ENCODE measurements at places on chromosomes 3 and 15.

DNA sequence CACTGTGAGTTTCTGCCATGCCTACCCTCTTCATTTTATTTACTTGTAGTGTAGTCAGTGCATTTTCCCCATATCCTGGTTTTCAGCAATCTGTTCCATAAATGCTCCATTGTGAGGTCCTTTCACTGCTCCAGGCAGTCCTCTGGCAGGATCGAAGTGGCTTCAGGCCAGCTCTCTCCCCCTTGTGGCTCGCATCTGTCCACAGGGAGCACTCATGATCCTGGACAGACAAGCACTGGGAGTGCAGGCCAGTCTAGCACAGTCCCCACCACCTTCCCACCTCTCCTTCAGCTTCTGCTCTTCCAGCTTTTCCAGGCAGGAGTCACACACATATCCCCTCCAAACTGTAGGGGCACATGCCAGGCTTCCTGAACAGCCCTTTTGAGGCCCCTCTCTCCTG lies 173.6 kb downstream of the PPM1L start:
- peak; percentile 16 for DNase-seq

- DNase-seq = no peak
Measured at GRCh38 chr3:64443546-64444381, 218.5 kb upstream of the PRICKLE2 start.

- no peak for DNase-seq
Measured at GRCh38 chr3:6165951-6166350, 695.0 kb upstream of the GRM7 start.

- no peak for DNase-seq
Measured at GRCh38 chr3:128366652-128367051, 100.0 kb downstream of the DNAJB8 start.

DNA sequence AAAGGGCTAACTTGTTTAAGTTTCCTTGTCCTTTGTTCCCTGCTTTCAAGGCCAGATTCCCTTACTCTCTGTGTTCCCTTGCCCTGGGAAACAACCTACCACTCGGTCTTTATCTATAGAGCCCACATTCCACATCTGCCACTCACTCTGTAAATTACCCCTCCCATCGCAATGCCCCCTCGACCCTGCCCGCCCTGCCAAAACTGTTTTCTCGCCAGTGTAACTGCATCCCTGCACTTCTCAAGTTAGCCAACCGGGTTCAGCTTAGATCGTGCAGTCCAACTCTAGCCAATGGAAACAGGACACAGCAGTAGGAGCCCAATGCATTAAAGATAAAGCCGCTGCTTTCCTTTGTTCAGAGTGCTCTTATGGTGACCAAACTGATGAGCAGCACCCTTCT lies 263.6 kb downstream of the TBL1XR1 start:
- DNase-seq = no peak

GRCh38 chr3:31433679-31433992 lies 99.1 kb upstream of the STT3B start:
- DNase-seq = no peak

GRCh38 chr3:35241236-35241635 lies 398.1 kb upstream of the ARPP21 start:
- no peak for DNase-seq

GRCh38 chr3:67389176-67389575 lies 265.2 kb downstream of the SUCLG2 start:
- no peak for DNase-seq

DNA sequence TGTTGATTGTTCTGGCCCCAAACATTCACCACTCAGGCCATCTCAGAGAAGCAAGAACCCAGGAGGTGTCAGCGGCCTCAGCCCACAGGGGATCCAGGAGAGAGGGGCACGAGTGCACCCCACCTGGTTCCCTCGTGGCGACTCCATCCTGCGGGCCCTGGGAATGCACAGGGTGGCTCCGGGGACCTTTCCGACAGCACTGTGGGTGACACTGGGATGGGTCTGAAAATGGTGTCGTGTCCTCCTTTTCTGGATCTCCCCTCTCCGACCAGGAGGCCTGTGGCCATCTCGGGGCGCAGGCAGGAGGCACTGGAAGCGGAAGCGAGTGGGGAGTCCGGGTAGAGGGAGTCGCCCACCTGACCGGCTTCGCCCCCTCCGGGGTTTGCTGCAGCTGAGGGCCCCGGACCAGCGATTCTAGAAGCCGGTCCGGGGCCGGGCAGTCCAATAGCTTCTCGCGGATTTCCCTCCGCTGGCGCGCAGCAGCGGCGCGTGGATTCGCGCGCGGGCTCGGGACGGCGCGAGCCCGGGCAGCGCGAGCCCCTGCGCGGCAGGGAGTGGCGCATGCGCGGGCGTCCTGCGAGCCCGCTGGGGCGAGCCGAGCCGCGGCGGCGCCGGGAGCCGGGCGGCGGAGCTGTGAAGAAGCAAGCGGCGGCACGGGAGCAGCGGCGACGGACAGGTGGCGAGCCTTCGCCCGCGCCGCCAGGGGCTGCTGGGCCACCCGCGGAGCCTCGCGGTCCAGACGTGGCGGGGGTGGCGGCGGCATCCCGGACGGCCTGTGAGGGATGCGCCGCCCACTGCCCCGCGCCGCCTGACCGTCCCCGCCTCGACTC lies at the start of gene DOCK3:
DOCK3 (plus strand) TSS at position 579 of the 830 bp plus-strand sequence. CDS start 337 bp downstream, outside the sequence.
- DNase-seq = peak; percentile 41

GRCh38 chr15:41965441-41966413 lies 6.6 kb downstream of the EHD4 start:
- no peak for DNase-seq

GRCh38 chr3:40930131-40930538 lies 269.2 kb upstream of the CTNNB1 start:
- no peak for DNase-seq

DNA sequence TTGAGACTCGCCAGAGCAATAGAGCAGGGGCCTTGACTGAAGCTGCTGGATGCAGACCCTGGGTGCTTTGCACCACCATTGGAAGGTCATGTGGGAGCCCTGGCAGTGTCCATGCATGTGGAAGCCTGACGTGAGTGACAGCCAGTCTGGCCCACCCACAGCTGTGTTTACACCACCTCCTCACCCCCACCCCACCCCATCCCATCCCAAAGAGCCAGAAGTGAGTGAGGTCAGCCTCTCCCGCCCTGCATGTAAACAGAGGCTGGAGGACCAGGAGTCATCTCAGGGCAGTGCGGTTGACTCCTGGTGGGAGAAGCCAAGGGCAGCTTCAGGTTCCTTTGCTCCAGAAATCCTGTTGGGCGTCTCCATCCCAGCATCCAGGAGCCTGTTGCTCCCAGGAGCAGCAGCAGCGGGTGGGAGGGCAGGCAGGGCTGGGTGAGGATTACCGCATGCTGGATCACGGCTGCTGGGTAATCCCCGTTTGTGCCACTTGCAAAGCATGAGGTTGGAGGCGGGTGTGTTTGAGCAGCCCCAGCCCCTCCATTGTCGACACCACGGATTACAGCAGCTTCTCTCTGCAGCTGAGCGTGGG lies 44.6 kb downstream of the CORO2B start:
- peak; percentile 80 for DNase-seq

GRCh38 chr15:83912343-83912742 lies 258.4 kb downstream of the ADAMTSL3 start:
- DNase-seq = no peak

GRCh38 chr3:124174910-124175874 lies 183.3 kb upstream of the ROPN1 start:
- DNase-seq = no peak

- DNase-seq = no peak
Measured at GRCh38 chr3:48433472-48434118, 3.7 kb upstream of the PLXNB1 start.

DNA sequence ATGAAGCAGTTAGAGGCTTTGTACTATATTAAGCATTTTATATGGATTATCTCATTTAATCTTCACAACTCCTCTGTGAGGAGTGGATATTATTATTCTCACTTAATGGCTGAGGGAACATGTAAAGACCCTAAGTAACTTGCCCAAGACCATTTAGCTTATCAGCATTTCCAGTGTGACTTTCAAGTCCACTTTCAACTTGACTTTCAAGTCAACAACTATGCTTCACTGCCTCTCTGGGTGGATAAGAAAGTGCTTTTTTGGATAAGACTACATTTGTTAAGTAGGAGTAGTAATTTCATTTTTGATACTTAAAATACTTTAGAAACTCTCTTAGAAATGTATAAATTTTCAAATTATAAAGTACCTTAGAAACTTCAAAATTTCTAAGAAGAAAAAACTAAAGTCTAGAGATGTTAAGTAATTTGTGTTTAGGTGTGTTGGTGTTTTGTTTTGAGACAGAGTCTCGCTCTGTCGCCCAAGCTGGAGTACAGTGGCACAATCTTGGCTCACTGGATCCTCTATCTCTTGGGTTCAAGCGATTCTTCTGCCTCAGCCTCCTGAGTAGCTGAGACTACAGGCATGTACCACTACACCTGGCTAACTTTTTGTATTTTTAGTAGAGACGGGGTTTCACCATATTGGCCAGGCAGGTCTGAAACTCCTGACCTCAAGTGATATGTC lies 71.8 kb downstream of the MINDY2 start:
- DNase-seq = no peak

GRCh38 chr15:99238849-99239248 lies 10.5 kb downstream of the TTC23 start:
- DNase-seq = no peak

GRCh38 chr3:7271631-7272030 lies 410.7 kb downstream of the GRM7 start:
- DNase-seq = no peak

GRCh38 chr3:67421912-67422311 lies 232.5 kb downstream of the SUCLG2 start:
- no peak for DNase-seq

DNA sequence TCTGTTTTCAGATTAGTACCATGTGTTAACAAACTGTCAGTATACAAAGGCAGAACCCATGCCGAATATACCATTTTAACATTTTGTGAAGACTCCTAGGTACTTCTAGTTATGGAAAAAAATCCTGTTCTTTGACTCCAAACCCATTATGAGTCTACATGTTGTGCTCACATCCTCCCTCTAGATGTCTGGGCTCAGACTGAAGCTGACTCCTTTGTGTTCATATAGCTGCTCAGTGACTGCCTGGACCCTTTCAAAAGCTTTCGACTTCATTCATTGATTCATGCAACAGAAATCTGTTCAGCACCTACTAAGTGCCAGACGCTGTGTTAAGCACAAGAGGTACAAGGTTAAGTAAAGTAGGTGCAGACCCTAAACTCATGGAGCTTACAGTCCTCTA lies 60.5 kb downstream of the MEGF11 start:
- DNase-seq = no peak

GRCh38 chr3:20096135-20096685 lies 56.0 kb downstream of the KAT2B start:
- DNase-seq = no peak

DNA sequence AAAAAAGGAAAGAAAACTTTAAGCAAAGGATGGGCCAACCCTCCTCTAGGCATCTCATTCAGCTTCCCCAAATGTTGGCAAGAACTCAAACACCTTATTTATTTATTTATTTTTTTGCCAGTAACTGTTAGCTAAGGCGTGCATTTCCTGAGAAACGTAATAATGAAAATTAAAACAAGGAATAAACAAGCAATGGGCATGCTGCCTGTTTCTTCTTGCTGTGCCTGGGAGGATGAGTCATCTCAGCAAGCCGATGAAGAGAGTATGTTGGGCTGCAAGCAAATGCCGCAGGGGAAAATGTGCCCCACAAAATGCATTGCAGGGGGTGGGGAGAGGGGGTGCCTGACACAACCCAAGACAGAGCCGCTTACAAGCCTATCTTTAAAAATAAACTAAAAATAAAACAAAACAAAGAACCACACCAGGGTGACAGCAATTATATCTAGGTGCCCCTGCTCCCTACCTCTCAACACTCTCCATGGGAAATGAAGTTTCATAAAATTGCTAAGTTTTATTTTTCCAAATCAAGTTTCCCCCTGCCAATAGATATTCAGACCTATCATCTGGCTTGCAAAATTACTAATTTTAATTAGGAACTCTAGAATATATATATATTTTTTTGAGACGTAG lies 40.3 kb downstream of the EIF4E3 start:
- no peak for DNase-seq

- no peak for DNase-seq
Measured at GRCh38 chr15:57740048-57740447, 33.5 kb downstream of the POLR2M start.

GRCh38 chr15:58994906-58995453 lies 7.5 kb downstream of the RNF111 start:
- DNase-seq = no peak

DNA sequence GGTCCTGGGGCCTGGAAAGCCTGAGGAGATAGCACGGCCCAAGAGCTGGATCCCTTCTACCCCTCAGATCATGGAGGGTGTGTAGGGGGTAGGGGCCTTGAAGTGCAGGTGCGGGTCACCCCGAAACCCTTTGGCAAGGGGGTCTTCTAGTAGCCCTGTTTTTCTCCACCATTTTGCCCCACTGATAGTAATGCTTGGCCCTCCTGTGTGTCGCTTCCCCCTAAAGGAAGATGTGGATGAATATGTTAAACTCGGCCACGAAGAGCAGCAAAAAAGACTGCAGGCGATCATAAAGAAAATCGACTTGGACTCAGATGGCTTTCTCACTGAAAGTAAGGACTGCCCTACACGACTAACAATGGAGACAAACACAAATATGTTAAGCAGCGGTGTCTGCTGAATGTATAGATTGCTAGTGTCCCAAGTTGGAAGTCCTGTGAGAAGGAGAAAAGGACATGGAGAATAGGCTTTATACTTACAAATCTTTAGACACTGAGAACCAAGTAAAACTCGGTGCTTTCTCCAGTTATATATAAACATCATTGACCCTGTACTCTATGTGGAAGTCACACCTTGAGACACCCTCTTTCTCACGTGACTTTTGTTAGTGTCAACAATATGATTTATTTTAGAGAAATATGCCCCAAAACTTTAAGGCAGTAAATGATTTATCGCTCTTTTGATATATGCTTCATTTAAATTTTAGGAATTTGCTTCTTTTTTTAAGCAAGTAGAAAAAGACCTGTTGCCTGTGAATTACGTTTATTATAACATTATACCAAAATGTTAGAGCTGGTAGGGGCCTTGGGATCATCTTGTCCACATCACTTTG lies 802 bp downstream of the RCN2 start:
- no peak for DNase-seq

DNA sequence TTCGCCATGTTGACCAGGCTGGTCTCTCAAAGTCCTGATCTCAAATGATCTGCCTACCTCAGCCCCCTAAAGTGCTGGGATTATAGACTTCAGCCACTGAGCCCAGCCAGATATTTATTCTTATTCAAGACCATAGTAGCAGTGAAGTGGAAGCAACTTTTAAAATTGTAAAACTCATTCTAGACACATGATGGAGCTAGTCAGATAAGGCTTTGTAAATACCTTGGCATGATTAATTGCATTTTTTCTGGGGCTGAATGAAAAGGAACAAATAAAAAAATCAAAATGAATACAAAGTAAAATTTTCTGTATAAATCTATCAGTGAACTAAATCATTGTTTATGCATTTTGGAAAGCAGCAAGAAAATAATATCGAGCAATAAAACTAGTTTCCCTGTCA lies 4.1 kb upstream of the MYO1E start:
- no peak for DNase-seq

Measured in substantia nigra (tissue), 51 donors.